Naive B cell (primary cell): ENCODE measurements at places on chromosomes 2 and 18. TPM values are rescaled to one million over a fixed set of nuclear protein-coding genes. Genes with fewer than 3 reads are reported as not detected.

POTEJ gene
- polyA plus RNA-seq, result not detected

MERTK gene
- not detected for polyA plus RNA-seq

DNA sequence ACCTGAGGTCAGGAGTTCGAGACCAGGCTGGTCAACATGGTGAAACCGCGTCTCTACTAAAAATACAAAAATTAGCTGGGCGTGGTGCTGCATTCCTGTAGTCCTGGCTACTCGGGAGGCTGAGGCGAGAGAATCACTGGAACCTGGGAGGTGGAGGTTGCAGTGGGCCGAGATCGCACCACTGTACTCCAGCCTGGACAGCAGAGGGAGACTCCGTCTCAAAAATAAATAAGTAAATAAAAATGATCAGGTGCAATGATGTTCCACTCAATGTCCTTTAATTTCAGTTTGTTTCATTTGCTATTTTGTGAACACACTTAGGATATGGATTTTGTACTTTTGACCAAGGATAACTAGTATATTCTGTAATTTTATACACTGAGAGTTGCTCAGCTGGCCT lies 9.3 kb downstream of the HADHA start:
- no peak overlapping the region for H3K27ac ChIP-seq
- H3K4me1 ChIP-seq, result peaks cover 3% of the 10 kb centered on the region
- no peak for DNase-seq
- H3K4me3 ChIP-seq, result no peak overlapping the region

DNA sequence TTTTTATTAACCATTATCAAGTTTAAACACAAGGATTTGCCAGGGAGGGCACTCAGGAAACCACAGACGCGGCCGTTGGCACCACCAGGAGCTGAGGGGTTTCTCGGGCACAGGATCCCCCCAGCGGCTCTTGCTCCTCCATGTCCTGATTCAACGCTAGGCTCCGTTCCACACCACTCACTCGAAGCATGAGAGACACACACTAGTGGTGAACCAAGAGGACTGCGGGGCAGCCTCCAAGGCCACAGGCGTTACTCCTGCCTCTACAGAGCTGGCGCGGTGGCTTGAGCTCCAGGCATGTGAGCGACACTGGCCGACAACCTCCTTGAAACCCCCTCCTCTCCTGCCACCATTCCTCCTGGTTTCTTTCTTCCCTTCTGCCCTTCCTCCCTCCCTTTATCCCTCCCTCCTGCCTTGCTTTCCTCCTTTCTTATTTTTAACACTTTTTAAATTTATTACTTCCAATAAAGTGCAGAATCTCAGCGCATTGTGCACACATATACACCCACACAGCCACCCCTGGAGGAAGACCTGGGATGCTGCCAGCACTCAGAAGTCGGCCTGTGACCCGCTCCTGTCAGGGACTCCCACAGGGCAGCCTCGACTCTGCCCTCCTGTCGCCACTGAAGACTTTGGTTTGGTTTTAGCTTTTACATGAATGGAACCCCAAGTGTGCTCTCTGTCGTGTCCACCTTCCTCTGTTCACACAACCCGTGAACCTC lies 21.7 kb downstream of the COX7A2L start:
- no peak for DNase-seq
- peaks cover 8% of the 10 kb centered on the region for H3K36me3 ChIP-seq
- peak overlapping the region; percentile 37 for H3K27ac ChIP-seq
- H3K4me1 ChIP-seq, result peaks cover 20% of the 10 kb centered on the region
- no peak overlapping the region for H3K4me3 ChIP-seq
- H3K27me3 ChIP-seq, result no peaks in the 10 kb centered on the region

- DNase-seq, result no peak
- peaks cover 1% of the 10 kb centered on the region for H3K4me1 ChIP-seq
- peaks cover 9% of the 10 kb centered on the region for H3K36me3 ChIP-seq
- peaks cover 28% of the 10 kb centered on the region for H3K27me3 ChIP-seq
Measured at GRCh38 chr2:218605432-218605831, 2.3 kb upstream of the PLCD4 start.

DNA sequence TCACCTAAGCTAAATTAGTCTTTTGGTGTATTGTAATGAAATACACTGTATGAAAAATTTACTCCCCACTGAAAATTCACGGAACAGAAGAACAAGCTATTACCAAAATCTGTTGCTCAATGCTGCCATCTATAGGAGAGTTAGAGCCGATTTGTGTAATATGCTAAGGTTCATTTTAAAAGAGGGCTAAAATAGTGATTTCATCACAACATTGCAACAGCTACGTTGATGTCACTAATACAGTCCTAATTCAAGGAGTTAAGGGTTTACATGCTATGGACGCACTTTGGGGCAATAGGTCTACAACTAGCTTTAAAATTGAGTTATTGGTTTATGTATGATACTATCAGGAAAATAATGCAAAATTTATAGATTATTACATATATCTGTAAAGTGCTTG lies 3.0 kb upstream of the IRS1 start:
- no peaks in the 10 kb centered on the region for H3K36me3 ChIP-seq
- DNase-seq, result peak; percentile 66
- H3K4me1 ChIP-seq, result peaks cover 19% of the 10 kb centered on the region
- peaks cover 17% of the 10 kb centered on the region for H3K27me3 ChIP-seq
- H3K4me3 ChIP-seq, result peak overlapping the region; percentile 77
- no peak overlapping the region for H3K27ac ChIP-seq

GRCh38 chr2:106953779-106954178 lies 67.8 kb upstream of the ST6GAL2 start:
- DNase-seq, result no peak
- H3K36me3 ChIP-seq, result no peaks in the 10 kb centered on the region
- no peak overlapping the region for H3K4me3 ChIP-seq
- H3K4me1 ChIP-seq, result no peaks in the 10 kb centered on the region
- H3K27me3 ChIP-seq, result no peaks in the 10 kb centered on the region

GRCh38 chr2:135471106-135471505 lies 59.9 kb downstream of the ZRANB3 start:
- DNase-seq, result no peak
- no peaks in the 10 kb centered on the region for H3K4me1 ChIP-seq
- no peaks in the 10 kb centered on the region for H3K36me3 ChIP-seq
- no peak overlapping the region for H3K4me3 ChIP-seq
- no peaks in the 10 kb centered on the region for H3K27me3 ChIP-seq

CHRND gene
- polyA plus RNA-seq, result not detected

DNA sequence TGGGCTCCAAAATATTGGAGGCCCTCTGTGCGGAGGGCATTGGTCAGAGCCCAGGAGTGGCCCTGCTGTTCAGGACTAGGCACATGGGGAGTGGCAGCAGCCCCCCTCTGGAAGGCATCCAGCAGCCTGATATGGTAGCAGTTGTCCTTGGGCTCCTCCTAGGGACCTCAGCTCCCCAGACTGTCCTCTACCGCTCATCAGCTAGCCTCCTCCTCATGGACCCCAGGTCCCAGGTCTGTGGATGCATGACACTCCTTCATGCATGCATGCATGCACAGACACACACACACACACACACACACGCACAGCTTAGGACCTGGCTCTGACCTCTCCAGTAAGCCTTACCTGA lies 15.4 kb upstream of the ATP6V1B1 start:
- DNase-seq, result no peak
- no peak overlapping the region for H3K27ac ChIP-seq
- H3K27me3 ChIP-seq, result peaks cover 49% of the 10 kb centered on the region

DNA sequence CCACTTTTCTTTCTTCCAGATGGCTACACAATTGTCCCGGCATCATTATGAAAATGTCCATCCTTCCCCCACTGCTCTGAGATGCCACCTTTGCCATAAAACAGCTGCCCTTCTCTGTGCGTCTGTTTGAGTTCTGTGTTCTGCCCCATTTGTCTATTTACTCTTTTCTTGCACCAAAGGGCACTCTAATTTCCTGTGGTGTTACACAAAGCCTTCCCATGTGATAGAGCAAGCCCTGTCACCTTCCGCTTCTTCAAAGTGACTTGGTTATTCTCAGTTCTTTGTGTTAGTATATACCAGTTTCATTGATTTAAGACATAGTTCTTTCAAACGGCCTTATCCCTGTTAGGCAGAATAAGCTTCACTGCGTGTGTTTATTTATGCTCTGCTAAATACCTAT lies 84.1 kb downstream of the FBXO15 start:
- H3K4me3 ChIP-seq, result peak overlapping the region; percentile 44
- H3K27ac ChIP-seq, result peak overlapping the region; percentile 93
- no peaks in the 10 kb centered on the region for H3K36me3 ChIP-seq
- peak; percentile 45 for DNase-seq
- no peaks in the 10 kb centered on the region for H3K27me3 ChIP-seq

GRCh38 chr2:203734276-203734983 lies 28.0 kb downstream of the CD28 start:
- H3K4me1 ChIP-seq, result no peaks in the 10 kb centered on the region
- peaks cover 21% of the 10 kb centered on the region for H3K27me3 ChIP-seq
- no peak overlapping the region for H3K27ac ChIP-seq
- no peak overlapping the region for H3K4me3 ChIP-seq
- DNase-seq, result no peak
- no peaks in the 10 kb centered on the region for H3K36me3 ChIP-seq

DNA sequence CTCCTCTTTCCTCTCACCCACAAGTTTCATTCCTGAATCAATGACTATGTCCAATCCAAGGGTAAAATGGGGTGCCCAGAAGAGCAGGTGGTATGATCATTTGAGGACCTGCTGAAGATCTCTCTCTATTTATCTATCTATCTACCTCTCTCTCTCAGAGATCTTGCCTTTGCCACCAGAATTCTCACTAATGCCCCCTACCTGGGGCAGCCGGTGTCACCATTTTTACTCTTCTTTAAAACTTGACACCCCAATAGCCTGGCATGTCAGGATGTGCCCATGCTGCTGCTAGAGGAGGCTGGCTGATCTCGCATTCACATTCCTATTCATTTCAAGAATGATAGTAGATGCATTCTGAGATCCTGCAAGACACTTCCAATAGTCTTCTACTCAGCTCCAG lies 24.3 kb upstream of the RPIA start:
- DNase-seq, result no peak
- H3K27ac ChIP-seq, result no peak overlapping the region
- H3K4me3 ChIP-seq, result no peak overlapping the region
- no peaks in the 10 kb centered on the region for H3K27me3 ChIP-seq

DNA sequence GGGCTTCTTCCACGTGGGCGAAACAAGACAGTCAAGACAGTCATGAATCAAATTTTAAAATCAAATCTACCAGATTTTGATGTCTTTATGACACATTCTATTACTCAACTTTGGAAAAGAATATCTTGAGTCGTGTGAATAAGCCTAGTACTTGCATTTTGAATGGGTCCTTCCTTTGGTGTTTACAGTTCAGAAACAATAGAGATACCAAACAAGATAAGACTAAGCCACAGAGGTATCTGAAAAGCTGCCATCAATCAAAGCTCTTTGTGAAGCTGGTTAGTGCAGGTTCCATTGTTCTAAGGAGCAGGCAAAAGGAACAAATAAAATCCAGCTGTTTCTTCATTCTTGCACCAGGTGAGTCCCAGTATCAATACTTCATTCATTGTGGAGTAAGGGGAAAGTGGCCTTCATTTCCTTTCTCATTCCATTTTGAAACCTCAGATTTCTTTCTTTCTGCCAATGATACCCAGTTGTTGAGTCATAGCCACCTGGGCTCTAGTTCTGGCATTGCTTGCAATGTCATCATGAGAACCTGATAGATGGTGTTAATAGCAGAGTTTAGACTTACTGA lies 151.7 kb upstream of the L3MBTL4 start:
- DNase-seq, result no peak
- H3K27me3 ChIP-seq, result no peaks in the 10 kb centered on the region
- no peak overlapping the region for H3K4me3 ChIP-seq
- no peak overlapping the region for H3K27ac ChIP-seq
- H3K36me3 ChIP-seq, result no peaks in the 10 kb centered on the region

GRCh38 chr2:226888971-226889370 lies 53.1 kb downstream of the RHBDD1 start:
- peaks cover 22% of the 10 kb centered on the region for H3K4me1 ChIP-seq
- H3K36me3 ChIP-seq, result no peaks in the 10 kb centered on the region
- no peaks in the 10 kb centered on the region for H3K27me3 ChIP-seq
- no peak overlapping the region for H3K4me3 ChIP-seq
- no peak for DNase-seq

GRCh38 chr2:207055257-207055656 lies 110.5 kb downstream of the KLF7 start:
- no peak for DNase-seq
- no peak overlapping the region for H3K27ac ChIP-seq
- H3K27me3 ChIP-seq, result no peaks in the 10 kb centered on the region
- no peaks in the 10 kb centered on the region for H3K4me1 ChIP-seq

DPYSL5 gene
- not detected for polyA plus RNA-seq

MSTN gene
- not detected for polyA plus RNA-seq

DNA sequence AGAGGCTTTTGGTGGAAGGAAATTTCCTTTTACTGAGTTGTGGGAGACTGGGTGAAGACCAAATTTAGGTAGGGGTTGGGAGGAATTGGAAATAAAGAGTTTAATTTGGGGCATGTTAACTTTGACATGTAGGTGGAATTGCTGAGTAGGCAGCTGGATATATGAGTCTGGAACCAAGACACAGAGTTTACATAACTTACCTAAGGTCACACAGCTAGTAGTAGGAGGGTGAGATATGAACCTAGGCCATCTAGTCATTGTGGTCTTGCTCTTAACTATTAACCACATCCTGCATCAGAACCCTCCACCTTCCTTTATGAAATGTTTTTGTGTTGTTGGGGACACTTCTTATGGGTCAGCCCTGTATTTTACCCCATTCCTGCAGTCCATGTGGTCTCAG lies 113.1 kb downstream of the ICOS start:
- no peaks in the 10 kb centered on the region for H3K36me3 ChIP-seq
- no peak overlapping the region for H3K27ac ChIP-seq
- H3K4me3 ChIP-seq, result no peak overlapping the region

EGR4 gene
- not detected for polyA plus RNA-seq

RNF152 gene
- polyA plus RNA-seq, result not detected

GRCh38 chr2:235045336-235045972 lies 93.6 kb downstream of the SH3BP4 start:
- peaks cover 59% of the 10 kb centered on the region for H3K4me1 ChIP-seq
- H3K27me3 ChIP-seq, result no peaks in the 10 kb centered on the region
- H3K36me3 ChIP-seq, result no peaks in the 10 kb centered on the region
- DNase-seq, result peak; percentile 84
- H3K4me3 ChIP-seq, result peak overlapping the region; percentile 84
- H3K27ac ChIP-seq, result peak overlapping the region; percentile 96

DNA sequence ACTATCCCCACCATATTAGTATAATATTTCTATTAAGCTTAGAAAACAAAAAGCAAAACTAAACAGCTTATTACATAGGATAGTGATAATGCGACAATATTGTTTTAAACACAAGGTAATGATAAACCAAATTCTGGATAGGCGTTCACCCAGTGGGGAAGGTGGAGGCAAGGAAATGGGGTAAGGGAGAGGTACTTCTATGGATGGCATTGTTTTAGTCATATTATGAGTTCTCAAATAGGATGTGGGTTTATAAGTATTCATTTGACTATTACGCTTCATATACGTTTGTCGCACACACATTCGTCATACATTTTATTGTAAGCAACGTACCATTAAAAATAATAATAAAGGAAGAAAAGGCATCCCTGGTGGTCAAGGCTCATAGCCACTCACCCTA lies 88.8 kb upstream of the DNMT3A start:
- DNase-seq, result no peak
- H3K27ac ChIP-seq, result no peak overlapping the region

- H3K27me3 ChIP-seq, result peaks cover 48% of the 10 kb centered on the region
- no peaks in the 10 kb centered on the region for H3K4me1 ChIP-seq
- no peak overlapping the region for H3K4me3 ChIP-seq
- no peak for DNase-seq
- no peak overlapping the region for H3K27ac ChIP-seq
- no peaks in the 10 kb centered on the region for H3K36me3 ChIP-seq
Measured at GRCh38 chr2:224433442-224433841, 31.5 kb upstream of the FAM124B start.
